ENCODE measurements at places on chromosomes 3 and 15. TPM values are rescaled to one million over a fixed set of nuclear protein-coding genes. Genes with fewer than 3 reads are reported as not detected.

DNA sequence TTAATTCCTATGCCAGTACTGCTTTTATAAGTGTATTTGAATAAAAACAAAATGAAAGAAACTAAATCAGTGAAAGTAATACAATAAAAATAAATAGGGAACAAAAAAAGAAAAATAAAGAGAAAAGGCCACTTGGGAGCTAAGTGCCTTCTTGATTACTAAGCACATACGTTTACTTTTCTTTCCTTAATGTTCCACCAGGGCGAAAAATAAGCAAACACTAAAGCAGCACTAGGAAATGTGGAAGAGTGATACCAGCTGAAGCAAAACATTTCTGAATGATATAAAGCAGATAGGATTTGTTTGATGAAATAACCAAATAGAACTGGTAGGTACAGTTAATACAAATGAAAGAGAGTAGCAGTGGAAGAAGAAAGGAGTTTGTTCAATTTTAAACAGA lies 132.8 kb upstream of the ZPLD1 start:
- no peak for DNase-seq

DNA sequence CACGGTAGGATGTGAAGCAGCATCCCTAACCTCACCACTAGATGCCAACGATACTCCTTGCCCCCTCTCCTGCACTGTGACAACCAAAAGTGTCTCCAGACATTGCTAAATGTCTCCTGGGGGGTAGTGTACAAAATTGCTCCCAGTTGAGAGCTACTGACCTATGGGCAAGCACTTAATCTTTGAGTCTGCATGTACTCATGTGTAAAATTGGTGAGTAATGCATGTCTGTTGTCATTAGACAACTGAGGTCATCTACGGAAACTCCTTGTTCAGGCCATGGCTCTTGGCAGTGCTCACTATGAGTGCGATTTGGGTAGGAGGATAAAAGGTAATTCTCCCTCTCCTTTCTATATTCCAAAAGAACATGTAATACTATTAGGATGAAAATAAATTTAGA lies 29.2 kb downstream of the PDHB start:
- no peak for DNase-seq

- no peak for DNase-seq
Measured at GRCh38 chr15:41024885-41025284, 71.6 kb downstream of the CHAC1 start.

DNA sequence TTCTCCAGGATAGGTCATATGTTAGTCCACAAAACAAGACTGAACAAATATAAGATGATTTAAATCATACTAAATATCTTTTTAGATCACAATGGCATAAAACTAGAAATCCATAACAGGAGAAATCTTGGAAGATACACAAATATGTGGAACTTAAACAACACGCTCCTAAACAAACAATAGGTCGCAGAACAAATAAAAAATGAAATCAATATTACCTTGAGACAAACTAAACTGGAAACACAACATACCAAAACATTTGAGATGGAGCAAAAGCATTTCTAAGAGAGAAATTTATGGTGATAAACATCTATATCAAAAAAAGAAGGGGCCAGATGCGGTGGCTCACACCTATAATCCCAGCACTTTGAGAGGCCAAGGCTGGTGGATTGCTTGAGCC lies 8.3 kb upstream of the TMCO5A start:
- no peak for DNase-seq

DNA sequence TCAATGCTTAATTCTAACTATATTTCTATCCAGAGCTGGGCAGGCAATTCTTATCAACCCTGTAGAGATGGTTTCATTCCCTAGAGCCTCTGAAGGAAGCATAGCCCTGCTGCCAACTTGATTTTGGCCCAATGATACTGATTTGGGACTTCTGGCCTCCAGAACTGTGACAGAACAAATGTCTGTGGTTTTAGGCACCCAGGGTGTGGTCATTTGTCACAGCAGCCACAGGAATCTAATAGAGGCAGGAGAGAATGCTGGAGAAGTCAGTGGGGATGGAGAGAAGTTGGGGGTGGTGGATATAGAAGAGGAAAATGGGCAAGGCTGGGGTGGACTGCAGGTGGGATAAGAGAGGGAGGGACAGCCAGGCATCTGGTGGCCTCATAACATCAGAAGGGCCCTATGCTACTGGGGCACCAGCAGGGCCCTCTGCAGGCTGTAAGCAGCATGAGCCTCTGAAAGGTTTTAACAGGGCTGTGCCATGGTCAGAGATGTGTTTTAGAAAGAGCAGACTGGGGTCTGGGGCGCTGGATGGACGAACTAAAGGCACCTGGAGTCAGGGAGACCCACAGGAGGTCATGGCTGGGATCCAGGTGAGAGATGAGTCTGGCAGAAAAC lies 19.8 kb downstream of the MRPS11 start:
- DNase-seq = no peak

DNA sequence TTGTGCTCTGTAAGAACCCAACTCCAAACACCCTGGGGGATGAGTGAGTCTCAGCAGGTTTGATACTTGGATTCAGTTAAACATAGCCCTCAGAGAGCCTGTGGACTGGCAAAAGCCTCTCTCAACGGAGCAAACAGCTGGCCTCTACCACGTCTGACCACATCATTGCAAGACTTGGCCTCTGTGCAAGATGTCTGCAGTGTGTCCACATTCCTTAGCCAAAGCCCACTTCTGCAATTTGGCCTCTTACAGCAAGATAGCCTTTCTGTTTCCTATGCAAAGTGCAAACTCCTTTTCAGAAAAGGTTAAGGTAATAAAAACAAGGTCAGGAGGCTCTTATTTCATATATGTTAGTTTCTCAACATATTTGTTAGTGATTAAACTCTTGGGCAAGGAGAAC lies 27.9 kb downstream of the FBN1 start:
- no peak for DNase-seq

GRCh38 chr15:101310161-101310480 lies 15.1 kb upstream of the SNRPA1 start:
- DNase-seq = no peak

DNA sequence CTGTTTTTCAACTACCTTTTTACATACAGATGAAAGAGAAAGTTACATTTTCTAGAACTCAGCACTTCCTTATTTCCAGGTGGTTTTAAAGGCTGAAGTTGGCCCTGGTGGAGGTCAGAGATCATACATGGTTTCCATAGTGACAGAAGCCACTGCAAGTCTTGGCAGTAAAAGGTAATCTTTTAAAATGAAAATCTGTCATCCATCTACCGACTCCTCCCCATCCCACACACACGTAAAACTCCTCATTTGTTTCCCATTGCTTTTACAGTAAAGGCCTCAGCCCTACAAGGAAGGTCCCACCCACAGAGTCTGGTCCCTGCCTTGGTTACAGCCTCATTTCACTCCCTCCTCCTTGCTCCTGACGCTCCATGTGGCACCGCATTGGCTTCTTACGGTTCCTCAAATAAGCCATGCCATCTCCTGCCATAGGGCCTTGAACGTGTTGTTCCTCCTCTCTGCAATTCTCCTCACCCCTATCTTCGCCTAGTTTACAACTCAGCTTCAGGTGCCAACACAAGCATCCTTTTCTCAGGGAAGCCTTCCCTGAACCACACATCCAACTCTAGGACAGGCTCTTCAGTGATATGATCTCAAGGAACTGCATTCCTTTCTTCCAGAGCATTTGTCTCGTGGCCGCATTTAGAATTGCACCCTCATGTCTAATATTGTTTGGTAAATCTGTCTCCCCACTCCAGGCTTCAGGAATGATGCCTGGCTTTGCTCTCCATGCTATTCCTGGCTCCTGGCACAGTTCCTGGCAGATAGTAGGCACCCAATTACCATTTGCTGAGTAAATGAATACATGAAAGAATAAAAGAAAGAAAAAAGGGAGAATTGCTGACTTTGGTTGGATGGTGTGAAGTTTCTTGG lies 2.6 kb downstream of the CYP19A1 start:
- no peak for DNase-seq

The GOLGA8G gene
- total RNA-seq = not detected

The ISLR2 gene
- total RNA-seq = not detected

The GABRB3 gene
- total RNA-seq = not detected

The SCG5 gene
- not detected for total RNA-seq

The CCDC39 gene
- not detected for total RNA-seq

The TRA2B gene
- 585 TPM for total RNA-seq

The PLSCR2 gene
- total RNA-seq = not detected

The POLQ gene
- 0.30 TPM for total RNA-seq

The NOX5 gene
- not detected for total RNA-seq

The TOPAZ1 gene
- not detected for total RNA-seq

The MME gene
- total RNA-seq = 0.69 TPM
